ENCODE measurements at places on chromosomes 4 and X.
A peak's percentile ranks its signal among the peaks of the same experiment; 100 is the strongest.

GRCh38 chr4:96646146-96646545 is 806.3 kb downstream of the PDHA2 start:
- no peak overlapping the region for H3K27ac ChIP-seq
- no peaks in the 10 kb centered on the region for H3K36me3 ChIP-seq
- no peak overlapping the region for H3K4me3 ChIP-seq
- DNase-seq = no peak

DNA sequence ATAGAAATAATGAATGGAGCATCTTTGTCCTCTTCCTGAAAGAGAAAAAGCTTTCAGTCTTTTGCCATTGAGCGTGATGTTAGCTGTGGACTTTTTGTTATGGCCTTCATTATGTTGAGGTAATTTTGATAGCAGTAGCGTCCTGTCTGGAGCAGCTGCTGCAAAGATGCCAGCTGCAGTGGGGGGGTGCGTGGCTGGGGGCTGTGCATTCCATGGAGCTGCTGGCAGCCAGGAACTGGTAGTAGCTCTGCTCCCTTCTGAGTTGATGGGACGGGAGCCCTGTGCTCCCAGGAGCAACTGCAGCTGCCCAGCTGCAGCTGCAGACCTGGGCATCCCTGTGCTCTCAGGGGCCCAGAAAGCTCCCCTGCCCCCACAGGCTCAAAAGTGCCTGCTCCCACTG is 50.4 kb downstream of the CCDC160 start:
- H3K4me3 ChIP-seq = no peak overlapping the region
- no peaks in the 10 kb centered on the region for H3K4me1 ChIP-seq
- no peak for DNase-seq

DNA sequence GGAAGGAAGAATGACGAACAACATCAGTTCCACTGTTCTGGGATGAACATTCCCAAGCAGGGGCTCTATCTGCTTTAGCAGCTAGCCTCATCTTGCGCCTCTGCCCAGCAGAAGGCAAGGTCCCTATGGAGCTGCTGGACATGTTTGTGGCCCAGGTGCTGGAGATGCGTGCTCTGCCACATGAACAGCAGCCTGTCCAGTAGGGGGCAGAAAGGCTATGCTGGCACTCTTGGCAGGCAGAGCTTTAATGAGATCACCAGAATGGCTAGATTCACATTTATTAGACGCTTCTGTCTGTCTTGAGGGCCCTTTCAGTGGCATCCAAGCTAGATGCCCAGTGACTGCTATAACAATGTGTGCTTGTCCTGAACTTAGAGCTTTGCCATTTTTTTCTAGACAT is 1826.0 kb downstream of the STIM2 start:
- no peak overlapping the region for H3K4me3 ChIP-seq
- H3K36me3 ChIP-seq = no peaks in the 10 kb centered on the region
- peak; percentile 22 for DNase-seq

- H3K36me3 ChIP-seq = no peaks in the 10 kb centered on the region
- no peak overlapping the region for H3K27ac ChIP-seq
- no peak for DNase-seq
- H3K4me3 ChIP-seq = no peak overlapping the region
Observed at GRCh38 chrX:26916991-26917390, 546.1 kb downstream of the PPP4R3C start.

- no peak for DNase-seq
- H3K36me3 ChIP-seq = no peaks in the 10 kb centered on the region
- no peaks in the 10 kb centered on the region for H3K27me3 ChIP-seq
- H3K4me3 ChIP-seq = no peak overlapping the region
Observed at GRCh38 chr4:160180211-160180610, 1077.3 kb downstream of the RAPGEF2 start.

DNA sequence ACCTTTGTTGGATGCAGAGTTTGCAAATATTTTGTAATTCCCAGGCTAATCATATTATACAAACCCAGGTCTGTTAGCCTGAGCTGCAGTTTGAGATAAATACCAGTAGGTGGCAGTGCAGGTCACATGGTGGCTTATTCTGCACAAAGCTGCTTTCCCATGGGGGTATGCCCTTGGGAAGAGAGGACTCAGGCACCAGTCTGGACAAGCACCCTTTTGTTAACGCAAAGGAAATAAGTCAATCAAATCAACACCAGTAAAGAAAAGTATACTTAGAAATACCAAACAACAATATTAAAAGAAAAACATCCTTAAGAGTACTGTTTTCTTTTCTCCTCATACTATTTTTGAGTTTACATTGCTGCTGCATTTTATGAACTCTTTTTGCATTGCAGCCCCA is 389.0 kb upstream of the ZFP42 start:
- H3K4me1 ChIP-seq = no peaks in the 10 kb centered on the region
- H3K27me3 ChIP-seq = no peaks in the 10 kb centered on the region
- peak; percentile 33 for DNase-seq
- no peak overlapping the region for H3K4me3 ChIP-seq
